Hematopoietic multipotent progenitor cell treated with erythropoietin and hydrocortisone succinate and interleukin-3 and kit ligand, for 6 days (in vitro differentiated cells): ENCODE measurements at places on chromosomes 12 and 14.

DNA sequence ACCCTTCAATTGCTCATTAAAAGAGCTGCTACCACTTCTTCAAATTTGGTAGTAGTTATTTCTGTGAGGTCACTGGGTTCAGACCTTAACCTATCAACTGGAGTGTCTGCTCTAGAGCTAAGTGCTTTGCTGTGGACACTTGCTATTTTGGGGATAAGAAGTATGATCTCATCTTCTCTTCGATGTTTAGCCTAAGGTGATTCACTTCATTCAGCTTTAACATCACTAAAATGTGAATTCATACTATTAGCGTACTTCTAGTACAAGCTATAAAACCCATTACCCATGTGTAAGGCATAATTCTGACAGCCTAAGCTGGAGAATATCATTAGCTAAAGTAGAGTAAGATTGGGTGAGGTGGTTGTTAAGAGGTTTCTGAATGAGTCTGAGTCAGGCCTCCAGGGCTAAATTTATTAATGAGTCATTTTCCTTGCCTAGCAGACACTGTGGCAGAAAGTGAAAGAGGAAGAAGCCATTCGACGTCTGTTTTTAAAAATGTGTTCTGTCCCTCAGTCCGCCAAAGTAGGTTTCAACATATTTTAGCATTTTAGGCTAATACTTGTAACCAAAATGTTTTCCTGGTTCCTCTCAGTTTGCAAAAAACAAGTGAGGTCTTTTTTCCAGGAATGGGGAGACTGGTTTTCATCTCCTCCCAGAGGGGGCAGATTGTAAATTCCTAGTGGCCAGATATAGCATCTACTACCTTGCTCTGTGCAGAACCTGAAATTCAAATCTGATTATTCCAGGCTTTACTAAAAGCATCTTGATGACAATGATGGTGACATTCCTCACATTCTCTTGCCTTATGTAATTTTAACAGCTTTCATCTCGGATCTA is 103.6 kb downstream of the SSPN start:
- DNase-seq, result peak; percentile 74

DNA sequence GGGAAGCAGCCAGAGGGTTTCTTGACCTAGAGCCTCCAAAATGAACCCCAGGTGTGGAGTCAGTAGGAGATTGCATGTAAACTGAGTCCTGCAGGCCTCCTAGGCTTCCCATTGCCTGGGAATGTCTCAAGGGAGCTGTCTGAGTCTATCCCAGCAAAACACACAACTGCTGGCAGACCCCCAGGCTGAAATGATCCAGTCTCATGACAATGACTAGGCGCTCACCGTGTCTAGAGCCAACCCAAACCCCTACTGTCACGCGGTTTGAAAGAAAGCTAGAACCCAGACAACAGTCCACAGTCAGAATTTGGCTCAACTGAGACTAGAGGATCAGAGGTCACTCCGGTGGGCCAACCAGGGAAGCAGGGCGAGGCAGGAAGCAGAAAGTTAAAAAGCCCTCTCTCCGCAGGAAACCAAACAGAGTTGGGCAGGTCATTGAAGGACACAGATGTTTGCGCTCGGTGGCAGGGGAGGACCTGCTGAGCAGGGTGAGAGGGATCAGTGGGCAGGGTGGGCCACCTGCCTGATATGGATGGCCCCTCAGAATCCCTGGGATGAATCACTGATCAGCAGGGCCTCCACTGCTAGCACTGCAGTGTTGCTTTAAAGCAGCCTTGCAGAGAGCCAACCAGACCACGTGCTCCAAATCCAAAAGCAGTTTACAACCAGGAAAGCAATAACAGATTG is 23.8 kb downstream of the ACTN1 start:
- no peak for DNase-seq

DNA sequence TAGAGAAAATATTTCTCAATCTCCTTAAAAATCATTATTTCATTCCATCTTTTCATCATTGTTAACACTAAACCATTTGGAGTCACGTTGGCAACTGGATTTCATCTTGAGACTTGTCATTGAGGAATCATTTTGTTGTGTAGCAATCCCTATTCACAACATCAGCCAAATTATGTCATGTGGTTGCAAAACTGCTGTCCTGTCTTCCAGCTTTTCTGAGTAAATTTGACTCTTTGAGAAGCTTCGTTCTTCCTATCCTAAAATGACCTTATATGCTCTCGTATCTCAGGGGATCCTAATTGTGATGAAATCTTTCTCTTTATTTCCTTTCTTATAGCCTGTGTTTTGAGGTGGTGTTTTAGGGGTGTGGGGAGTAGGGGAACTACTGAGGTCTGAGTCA is 30.6 kb upstream of the KICS2 start:
- DNase-seq, result no peak

DNA sequence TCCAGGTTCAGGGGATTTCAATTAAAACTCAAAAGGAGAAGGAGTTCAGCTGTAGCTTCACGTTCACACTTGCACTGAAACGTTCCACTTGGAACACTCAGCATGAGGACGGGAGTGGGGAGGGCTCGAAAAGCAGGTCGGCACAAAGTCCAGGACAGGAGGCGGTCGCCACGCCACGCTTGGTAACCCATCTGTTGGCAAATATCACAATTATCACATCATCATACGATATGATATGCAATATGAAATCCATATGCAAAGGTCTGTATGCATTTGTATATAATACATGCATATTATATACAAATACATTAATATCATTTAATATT is 17.2 kb downstream of the ADGRD1 start:
- DNase-seq, result no peak

- DNase-seq, result no peak
These were observed 221.2 kb upstream of the PELI2 start for GRCh38 chr14:55897031-55897430.

- peak; percentile 65 for DNase-seq
These were observed 2.7 kb downstream of the PITPNM2 start for GRCh38 chr12:123148223-123148622.

- no peak for DNase-seq
These were observed 110.7 kb downstream of the SLC15A5 start for GRCh38 chr12:16166563-16167470.
